ENCODE measurements at places on chromosomes 5 and 9.

GRCh38 chr5:27048510-27048909 lies 10.1 kb upstream of the CDH9 start:
- H3K27ac ChIP-seq, result no peak overlapping the region
- H3K4me3 ChIP-seq, result no peak overlapping the region
- no peak for DNase-seq
- H3K27me3 ChIP-seq, result no peaks in the 10 kb centered on the region
- no peaks in the 10 kb centered on the region for H3K4me1 ChIP-seq

- H3K27me3 ChIP-seq, result peaks cover 17% of the 10 kb centered on the region
- peaks cover 20% of the 10 kb centered on the region for H3K4me1 ChIP-seq
- no peak for DNase-seq
- H3K27ac ChIP-seq, result no peak overlapping the region
Measured at GRCh38 chr5:142366007-142366406, 41.2 kb upstream of the SPRY4 start.

DNA sequence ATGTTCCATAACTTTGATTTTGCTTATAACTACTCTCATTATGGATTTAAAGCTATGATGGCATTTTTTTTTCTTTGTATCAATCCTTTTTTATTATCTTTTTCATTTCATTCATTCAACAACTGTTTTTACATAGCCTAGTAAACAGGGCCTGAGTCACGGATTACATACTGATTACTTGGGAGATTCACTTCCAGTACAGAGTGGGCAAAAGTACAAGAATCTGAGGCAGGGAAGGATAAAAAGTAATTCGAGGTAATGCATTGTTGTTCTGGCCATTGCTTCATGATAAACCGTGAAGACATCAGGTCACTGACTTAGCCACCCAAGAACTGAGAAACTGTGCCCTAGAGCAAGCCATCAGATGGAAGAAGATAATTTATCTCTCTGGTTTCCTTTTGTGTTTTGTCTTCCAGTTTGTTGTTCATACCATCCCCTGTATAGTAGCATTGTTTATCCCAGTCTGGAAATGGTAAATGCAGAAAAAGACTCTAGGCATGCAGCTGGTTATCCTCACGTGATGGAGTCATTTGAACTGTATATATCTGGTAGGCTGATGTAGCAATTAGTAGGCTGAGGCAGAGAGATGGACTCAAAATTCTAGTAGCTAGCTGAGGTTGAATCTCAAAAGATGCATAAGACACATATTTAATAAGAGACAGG lies 145.6 kb downstream of the CNTLN start:
- no peaks in the 10 kb centered on the region for H3K36me3 ChIP-seq
- H3K4me1 ChIP-seq, result no peaks in the 10 kb centered on the region
- no peaks in the 10 kb centered on the region for H3K27me3 ChIP-seq
- H3K4me3 ChIP-seq, result no peak overlapping the region
- DNase-seq, result no peak

- no peaks in the 10 kb centered on the region for H3K27me3 ChIP-seq
- no peak overlapping the region for H3K27ac ChIP-seq
- H3K4me1 ChIP-seq, result peaks cover 25% of the 10 kb centered on the region
Measured at GRCh38 chr9:81680506-81680905, 8.8 kb downstream of the TLE1 start.

DNA sequence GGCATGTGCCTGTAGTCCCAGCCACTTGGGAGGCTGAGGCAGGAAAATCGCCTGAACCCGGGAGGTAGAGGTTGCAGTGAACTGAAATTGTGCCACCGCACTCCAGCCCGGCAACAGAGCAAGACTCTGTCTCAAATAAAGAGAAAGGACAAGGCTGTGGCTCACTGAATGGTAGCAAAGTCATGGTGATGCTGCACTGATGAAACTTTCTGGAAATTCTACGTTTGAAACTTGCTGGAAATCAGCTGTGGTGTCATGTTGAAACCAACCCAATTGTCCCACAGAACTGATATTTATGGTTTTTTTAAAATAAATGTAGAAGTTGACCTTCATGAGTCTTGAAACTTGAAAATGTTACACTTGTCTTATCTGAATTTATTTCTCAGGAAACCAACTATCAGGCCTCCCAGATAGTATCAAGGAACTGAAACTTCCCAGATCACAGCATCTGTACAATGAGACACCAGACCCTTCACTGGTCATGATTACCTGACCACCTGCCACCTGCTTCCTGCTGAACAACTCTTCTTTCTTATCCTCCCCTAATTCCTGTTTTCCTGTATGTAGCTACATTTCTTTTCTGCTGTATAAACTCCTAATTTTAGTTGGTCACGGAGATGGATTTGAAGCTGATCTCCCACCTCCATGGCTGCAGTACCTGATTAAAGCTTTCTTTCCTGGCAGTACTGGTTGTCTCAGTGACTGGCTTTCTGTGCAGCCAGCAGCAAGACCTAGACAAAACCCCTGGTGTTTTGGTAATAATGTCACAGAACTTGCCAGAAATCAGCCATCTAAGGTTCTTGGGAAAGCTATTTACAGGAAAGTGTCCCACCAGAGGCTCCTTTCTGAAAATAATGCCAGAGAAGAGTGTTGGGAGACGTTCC lies 5.6 kb upstream of the TBC1D13 start:
- H3K27ac ChIP-seq, result peak overlapping the region; percentile 71
- peaks cover 10% of the 10 kb centered on the region for H3K4me1 ChIP-seq
- H3K36me3 ChIP-seq, result no peaks in the 10 kb centered on the region
- peak overlapping the region; percentile 38 for H3K4me3 ChIP-seq
- H3K27me3 ChIP-seq, result no peaks in the 10 kb centered on the region

DNA sequence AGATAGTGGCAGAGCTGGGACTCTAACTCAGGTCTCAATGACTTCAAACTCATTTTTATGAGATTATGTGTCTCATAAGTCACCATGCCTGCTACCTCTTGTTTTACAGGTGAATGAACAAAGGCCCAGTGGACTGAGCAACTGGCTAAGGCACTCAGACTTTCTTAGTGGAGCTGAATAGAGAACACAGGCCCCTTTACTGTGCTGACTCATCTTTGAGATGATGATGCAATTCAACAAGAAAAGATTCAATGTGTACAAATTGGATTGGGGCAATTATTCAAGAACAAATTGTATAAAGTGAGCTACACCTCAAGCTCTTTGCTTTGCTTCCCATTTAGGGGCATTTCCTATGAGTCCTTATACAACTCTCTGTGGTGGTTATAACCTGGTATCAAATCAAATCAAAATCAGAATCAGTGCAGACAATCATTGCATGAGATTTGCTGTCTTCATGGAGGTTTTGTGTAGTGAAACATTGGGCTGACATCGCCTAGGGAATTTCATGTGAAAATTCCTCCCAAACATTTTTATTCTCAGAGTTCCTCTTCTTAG lies 84.3 kb upstream of the PPP2R2B start:
- no peaks in the 10 kb centered on the region for H3K36me3 ChIP-seq
- no peaks in the 10 kb centered on the region for H3K4me1 ChIP-seq
- H3K27me3 ChIP-seq, result no peaks in the 10 kb centered on the region
- H3K27ac ChIP-seq, result no peak overlapping the region
- H3K4me3 ChIP-seq, result no peak overlapping the region

DNA sequence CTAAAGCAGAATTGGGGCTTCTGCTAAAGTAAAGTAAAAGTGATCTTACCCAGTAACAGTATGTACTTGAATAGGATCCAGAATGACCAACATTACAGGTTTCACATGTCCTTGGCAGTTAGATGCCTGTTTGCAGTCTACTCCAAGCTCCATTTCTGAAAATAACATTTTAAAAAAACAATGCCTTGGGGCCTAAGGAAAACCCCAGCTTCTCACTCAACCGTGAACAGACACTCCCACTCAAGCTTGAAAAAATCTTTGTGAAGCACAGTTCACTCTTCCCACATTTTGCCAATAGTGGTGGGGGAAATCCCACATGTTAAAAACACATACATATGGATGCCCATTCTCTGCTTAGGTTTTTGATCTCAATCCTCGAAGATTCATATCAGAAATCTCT lies 304.1 kb downstream of the ARRDC3 start:
- no peaks in the 10 kb centered on the region for H3K4me1 ChIP-seq
- H3K36me3 ChIP-seq, result no peaks in the 10 kb centered on the region
- no peak overlapping the region for H3K27ac ChIP-seq
- no peak for DNase-seq
- H3K4me3 ChIP-seq, result no peak overlapping the region

- no peak for DNase-seq
- no peaks in the 10 kb centered on the region for H3K36me3 ChIP-seq
- no peak within 1 kb of the TSS for H3K27ac ChIP-seq
- H3K4me3 ChIP-seq, result peak within 1 kb of the TSS; percentile 53
- peaks cover 15% of the 10 kb centered on the region for H3K4me1 ChIP-seq
Measured at GRCh38 chr9:88991066-88992034, at the start of gene S1PR3. Gene S1PR3, plus strand, starts transcription at chr9:88991468. Its CDS starts 9,733 bp downstream, at chr9:89001201.

GRCh38 chr5:166236327-166236726 lies 2055.1 kb upstream of the WWC1 start:
- DNase-seq, result no peak
- H3K27ac ChIP-seq, result no peak overlapping the region

- no peak overlapping the region for H3K27ac ChIP-seq
- peaks cover 8% of the 10 kb centered on the region for H3K4me1 ChIP-seq
- no peaks in the 10 kb centered on the region for H3K36me3 ChIP-seq
- H3K4me3 ChIP-seq, result no peak overlapping the region
Measured at GRCh38 chr9:109164042-109164441, 3.0 kb downstream of the FRRS1L start.

- H3K36me3 ChIP-seq, result peaks cover 3% of the 10 kb centered on the region
- DNase-seq, result no peak
- H3K27ac ChIP-seq, result no peak overlapping the region
- H3K4me3 ChIP-seq, result no peak overlapping the region
Measured at GRCh38 chr5:76662521-76662920, 39.3 kb upstream of the F2RL2 start.

DNA sequence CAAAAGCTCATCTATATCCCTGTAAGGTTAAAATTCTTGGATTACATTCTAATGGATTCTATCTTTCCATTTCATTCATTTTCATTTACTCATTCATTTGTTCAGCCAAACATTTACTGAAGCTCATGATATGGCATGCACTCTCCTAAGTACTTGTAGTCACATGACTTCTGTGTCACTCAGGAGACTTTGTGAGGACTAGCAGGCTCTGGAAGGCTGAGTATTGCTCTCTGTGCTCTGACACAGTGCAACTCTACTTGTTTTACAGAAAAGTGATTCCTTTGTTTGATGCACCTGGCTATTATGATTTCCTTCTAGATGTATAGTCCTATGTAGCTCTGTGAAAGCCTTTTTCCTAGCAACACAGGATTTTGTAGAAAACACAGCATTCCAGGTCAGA lies 53.0 kb downstream of the YIPF5 start:
- H3K27ac ChIP-seq, result no peak overlapping the region
- H3K27me3 ChIP-seq, result peaks cover 2% of the 10 kb centered on the region
- no peak for DNase-seq
- H3K36me3 ChIP-seq, result no peaks in the 10 kb centered on the region
- H3K4me3 ChIP-seq, result no peak overlapping the region

DNA sequence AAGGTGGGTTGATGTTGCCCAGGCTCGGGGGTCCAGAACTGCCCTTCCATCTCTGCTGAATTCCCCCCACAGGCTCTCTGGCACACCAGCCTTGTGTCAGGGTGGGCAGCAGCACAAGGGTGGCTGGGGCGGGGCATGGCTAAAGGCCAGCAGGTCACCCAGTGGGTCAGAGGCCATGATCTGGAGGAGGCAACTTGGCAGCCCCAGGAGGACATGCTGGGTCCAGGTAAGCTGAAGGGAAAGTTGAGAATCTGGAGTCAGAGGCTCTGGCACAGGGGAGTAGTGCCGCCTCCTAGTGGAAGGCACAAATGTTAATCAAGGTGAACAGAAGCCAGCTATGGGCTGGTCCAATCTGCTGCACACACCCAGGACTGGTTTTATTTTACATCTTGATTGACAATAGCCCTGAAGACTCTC lies 6.2 kb downstream of the TMEM8B start:
- DNase-seq, result no peak
- H3K27ac ChIP-seq, result no peak overlapping the region
- no peaks in the 10 kb centered on the region for H3K27me3 ChIP-seq
- peaks cover 35% of the 10 kb centered on the region for H3K4me1 ChIP-seq
- no peak overlapping the region for H3K4me3 ChIP-seq

DNA sequence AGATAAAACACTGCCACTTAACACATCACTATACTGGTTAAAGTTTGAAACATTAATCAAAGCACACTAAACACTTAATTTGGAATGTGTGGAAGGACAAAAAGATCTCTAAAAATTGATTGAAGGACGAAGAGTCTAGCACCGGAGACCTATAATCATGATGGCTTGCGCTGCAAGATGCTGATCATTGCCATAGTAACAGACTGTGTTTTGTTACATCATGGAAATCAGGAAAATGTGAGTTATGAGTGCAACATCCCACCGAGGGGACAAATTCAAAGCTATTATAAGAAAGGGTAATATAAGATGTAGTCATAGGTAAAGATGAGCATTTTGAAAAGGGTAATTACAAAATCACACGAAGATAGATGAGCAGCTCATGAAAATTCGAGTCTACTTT lies 278.8 kb upstream of the CTNND2 start:
- no peak overlapping the region for H3K27ac ChIP-seq
- H3K27me3 ChIP-seq, result no peaks in the 10 kb centered on the region
- H3K36me3 ChIP-seq, result no peaks in the 10 kb centered on the region
- DNase-seq, result no peak

GRCh38 chr5:102902135-102902448 lies 147.0 kb downstream of the PAM start:
- H3K27ac ChIP-seq, result no peak overlapping the region
- no peak for DNase-seq
- H3K27me3 ChIP-seq, result no peaks in the 10 kb centered on the region
- H3K36me3 ChIP-seq, result no peaks in the 10 kb centered on the region

- no peak overlapping the region for H3K4me3 ChIP-seq
- no peak for DNase-seq
- no peak overlapping the region for H3K27ac ChIP-seq
- no peaks in the 10 kb centered on the region for H3K27me3 ChIP-seq
Measured at GRCh38 chr5:144230806-144231205, 60.1 kb downstream of the KCTD16 start.

- no peak overlapping the region for H3K4me3 ChIP-seq
- DNase-seq, result no peak
- H3K27ac ChIP-seq, result no peak overlapping the region
- no peaks in the 10 kb centered on the region for H3K4me1 ChIP-seq
Measured at GRCh38 chr5:25334350-25334749, 689.6 kb upstream of the CDH10 start.

GRCh38 chr5:14193496-14193895 lies 50.4 kb downstream of the TRIO start:
- H3K27ac ChIP-seq, result no peak overlapping the region
- H3K27me3 ChIP-seq, result no peaks in the 10 kb centered on the region
- no peak for DNase-seq

- no peaks in the 10 kb centered on the region for H3K27me3 ChIP-seq
- no peak overlapping the region for H3K27ac ChIP-seq
- DNase-seq, result no peak
- no peaks in the 10 kb centered on the region for H3K36me3 ChIP-seq
- no peaks in the 10 kb centered on the region for H3K4me1 ChIP-seq
- no peak overlapping the region for H3K4me3 ChIP-seq
Measured at GRCh38 chr9:101716629-101717028, 21.8 kb downstream of the GRIN3A start.

- no peak for DNase-seq
- H3K4me3 ChIP-seq, result no peak overlapping the region
- H3K36me3 ChIP-seq, result no peaks in the 10 kb centered on the region
- H3K4me1 ChIP-seq, result no peaks in the 10 kb centered on the region
- H3K27ac ChIP-seq, result no peak overlapping the region
- H3K27me3 ChIP-seq, result peaks cover 4% of the 10 kb centered on the region
Measured at GRCh38 chr9:72763022-72763421, 189.8 kb downstream of the ALDH1A1 start.

Measured in activated B cell treated with CpG ODN at 0.5 μM for 24 hours (primary cell).